ENCODE measurements at places on chromosomes 1 and 21. TPM values are rescaled to one million over a fixed set of nuclear protein-coding genes. Genes with fewer than 3 reads are reported as not detected.

GRCh38 chr1:170097449-170097948 lies 23.0 kb upstream of the KIFAP3 start:
- DNase-seq: no peak
- H3K36me3 ChIP-seq: no peaks in the 10 kb centered on the region
- no peak overlapping the region for H3K4me3 ChIP-seq
- no peaks in the 10 kb centered on the region for H3K4me1 ChIP-seq
- H3K27me3 ChIP-seq: no peaks in the 10 kb centered on the region

GRCh38 chr1:175784831-175785230 lies 41.4 kb upstream of the TNR start:
- no peak overlapping the region for H3K27ac ChIP-seq
- no peaks in the 10 kb centered on the region for H3K36me3 ChIP-seq
- H3K4me3 ChIP-seq: no peak overlapping the region
- DNase-seq: no peak
- H3K27me3 ChIP-seq: no peaks in the 10 kb centered on the region
- H3K4me1 ChIP-seq: no peaks in the 10 kb centered on the region

DNA sequence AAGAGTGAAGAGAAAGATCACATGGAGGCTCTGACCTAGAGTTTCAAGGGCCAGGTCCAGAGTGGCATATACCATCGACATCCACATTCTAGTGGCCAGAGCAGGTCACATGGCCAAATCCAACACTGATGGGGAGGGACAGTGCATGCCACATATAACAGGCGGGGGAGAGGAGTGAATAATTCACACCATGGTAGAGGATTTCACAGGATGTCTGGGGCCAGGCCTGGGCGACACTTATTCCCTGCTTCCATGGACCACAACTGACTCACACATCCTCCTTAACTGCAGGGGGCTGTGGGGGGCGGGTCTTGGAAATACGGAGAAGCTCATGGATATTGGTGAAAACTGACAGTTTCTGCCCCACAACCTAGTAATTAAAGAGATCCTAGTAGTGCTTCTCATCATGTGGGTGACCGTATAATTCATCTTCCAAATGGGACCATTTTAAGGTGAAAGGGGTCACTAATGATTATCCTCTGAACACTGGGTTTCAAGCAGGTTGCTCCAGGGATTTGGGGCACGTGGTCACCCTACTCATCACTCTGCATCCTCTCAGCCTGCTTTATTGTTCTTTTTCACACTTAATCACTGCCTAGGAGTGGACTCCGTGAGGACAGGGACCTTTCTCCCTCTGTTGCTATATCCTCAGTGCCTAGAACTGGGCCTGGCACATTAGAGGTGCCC lies 44.0 kb downstream of the IGSF21 start:
- no peaks in the 10 kb centered on the region for H3K27me3 ChIP-seq
- H3K27ac ChIP-seq: no peak overlapping the region
- no peaks in the 10 kb centered on the region for H3K36me3 ChIP-seq
- DNase-seq: no peak
- no peak overlapping the region for H3K4me3 ChIP-seq

DNA sequence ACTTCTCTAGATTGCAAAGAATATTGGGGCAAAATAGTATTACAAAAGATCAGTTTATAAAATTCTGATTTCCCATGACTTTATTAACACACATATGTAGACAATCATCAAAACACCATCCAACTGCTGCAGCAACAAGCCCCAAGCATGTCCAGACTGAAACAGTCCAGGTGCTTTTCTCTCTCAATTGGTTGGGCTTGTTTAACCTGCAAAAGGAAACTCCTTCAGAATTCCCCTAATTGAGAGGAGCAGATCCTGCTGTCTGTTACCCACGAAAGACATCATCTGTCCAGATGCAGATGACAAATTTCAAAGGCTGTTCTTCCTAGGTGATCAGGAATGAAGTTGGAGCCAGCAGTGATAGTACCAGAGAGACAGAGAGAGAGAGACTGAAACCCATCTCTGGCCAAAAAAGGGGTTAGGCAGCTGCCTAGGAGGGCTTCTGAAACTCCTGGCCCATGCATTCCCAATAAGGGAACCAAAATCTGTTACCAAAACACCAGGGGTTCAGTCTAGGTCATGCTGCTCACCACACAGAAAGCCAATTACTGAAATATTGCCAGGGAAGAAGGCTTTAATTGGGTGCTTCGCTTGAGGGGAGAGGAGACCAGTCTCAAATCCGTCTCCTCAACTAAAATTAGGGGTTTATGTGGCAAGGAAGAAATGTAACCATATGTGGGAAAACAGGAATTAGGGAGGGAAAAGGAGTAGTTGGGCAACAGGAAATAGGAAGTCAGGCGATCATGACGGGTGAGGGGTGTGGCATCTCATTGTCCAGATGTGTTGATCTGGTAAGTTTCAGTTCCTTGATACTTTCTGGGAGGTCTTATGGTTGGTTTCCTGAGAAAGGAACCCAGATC lies 34.7 kb upstream of the RGL1 start:
- no peak for DNase-seq
- no peaks in the 10 kb centered on the region for H3K27me3 ChIP-seq
- no peaks in the 10 kb centered on the region for H3K36me3 ChIP-seq
- no peak overlapping the region for H3K4me3 ChIP-seq
- no peak overlapping the region for H3K27ac ChIP-seq

GRCh38 chr1:184610876-184611595 lies 143.6 kb downstream of the EDEM3 start:
- H3K36me3 ChIP-seq: no peaks in the 10 kb centered on the region
- H3K4me3 ChIP-seq: no peak overlapping the region
- H3K27ac ChIP-seq: no peak overlapping the region
- H3K27me3 ChIP-seq: no peaks in the 10 kb centered on the region

FBXO2 gene
- 0.56 TPM for total RNA-seq

CFAP57 gene
- 0.28 TPM for total RNA-seq

FCRL5 gene
- not detected for total RNA-seq

Data from IMR-90 (cell line).